ENCODE measurements at places on chromosomes 1 and 21.

GRCh38 chr21:31656199-31657095 is 3.0 kb upstream of the SOD1 start:
- DNase-seq = no peak

DNA sequence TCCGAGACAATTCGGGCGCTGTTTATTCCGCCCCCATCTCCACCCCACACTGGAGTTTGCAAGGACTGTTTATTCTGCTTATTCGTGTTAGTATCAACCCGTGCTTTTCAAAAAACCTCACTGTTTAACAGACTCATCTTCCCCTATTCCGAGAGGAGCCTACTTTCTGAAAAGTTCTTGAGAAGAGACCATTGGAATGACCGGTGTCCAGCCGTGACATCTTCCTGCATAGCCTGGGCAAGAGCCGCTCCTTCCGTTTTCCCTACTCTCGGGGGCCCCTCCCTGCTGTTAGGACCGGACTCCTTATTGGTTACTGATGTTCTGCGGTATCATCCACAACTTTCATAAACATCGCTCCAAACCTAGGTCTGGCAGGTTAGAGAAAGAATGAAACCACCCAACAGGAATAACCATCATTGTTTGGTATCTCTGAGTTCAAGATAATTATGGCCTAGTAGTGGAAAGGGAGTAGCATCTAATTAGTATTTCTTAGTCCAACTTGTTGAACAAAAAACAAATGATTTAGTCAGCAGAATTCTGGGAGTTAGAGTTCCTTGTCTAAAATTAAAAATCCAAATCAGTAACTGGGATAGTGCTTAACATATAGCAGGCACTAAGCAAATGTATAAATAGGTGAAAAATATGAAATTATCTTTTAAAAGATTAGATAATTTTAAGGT is 837 bp downstream of the STXBP3 start:
- DNase-seq = peak; percentile 60

DNA sequence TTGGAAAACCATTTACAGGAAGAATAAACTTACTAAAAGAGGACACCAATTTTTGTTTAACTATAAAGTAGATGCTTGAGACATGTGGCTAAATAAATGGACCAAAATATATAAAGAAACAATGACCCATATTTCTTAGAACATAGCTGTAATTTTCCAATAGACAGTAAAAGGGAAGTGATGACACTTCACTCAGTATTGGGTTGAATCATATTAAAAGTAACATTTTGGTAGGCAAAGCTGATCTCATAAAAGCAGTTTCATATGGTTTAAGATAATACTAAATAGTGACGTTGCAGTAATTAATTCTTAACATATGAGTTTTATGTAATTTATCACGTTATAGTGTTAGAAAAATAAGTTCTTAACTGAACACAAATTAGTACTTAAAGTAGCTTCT is 308.9 kb upstream of the RUNX1 start:
- no peak for DNase-seq

DNA sequence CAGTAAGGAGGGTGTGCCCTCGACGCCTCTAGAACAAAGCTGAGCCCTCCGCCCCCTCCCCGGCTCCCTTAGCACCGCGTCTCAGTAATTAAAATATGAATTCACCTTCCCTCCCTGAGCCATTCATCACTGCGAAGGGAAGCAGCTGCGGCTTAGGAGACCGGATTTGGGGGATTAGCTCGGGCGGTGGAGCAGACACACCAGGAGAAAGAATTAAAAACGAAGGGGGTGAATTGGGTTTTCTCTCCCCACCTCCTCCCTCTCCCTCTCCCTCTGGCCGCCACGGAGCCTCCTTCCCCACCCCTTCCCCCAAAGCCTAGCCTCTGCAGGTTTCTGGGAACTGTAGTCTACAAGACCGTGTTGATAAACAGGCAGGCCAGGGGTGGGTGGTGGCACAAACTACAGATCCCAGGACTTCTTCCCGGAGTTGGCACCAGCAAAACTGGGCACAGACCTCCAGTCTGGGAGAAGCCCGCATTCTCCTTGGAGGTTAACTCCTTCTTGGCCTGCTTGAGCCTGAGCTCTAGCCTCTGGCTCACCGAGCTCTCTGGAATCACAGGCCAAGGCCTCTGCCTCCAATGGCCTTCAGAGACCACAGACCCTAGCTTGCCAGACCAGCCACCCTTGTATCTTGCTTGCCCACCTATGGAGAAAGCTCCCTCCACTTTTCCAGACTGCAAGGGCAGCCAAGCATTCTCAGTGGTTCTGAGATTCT is 10.8 kb downstream of the BLACAT1 start:
- no peak for DNase-seq

DNA sequence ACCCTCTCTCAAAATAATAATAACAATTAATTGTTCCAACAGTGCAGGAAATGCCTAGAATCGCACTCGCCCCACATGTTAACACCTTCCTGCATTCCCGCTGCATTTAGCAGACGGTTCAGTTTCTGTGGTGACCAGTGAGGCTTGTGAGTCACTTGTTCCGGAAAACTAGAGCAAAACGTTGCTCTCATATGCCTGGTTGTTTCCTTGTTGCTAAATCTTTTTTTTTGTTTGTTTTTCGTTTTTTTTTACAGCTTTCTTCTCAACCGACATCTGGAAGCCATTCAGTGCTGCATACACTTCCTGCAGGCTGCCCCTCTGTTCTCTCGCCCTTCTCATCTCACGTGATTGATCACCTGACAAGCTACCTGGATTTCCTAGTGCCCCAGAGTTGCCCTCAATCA is 56.9 kb upstream of the TMPRSS2 start:
- peak; percentile 76 for DNase-seq

DNA sequence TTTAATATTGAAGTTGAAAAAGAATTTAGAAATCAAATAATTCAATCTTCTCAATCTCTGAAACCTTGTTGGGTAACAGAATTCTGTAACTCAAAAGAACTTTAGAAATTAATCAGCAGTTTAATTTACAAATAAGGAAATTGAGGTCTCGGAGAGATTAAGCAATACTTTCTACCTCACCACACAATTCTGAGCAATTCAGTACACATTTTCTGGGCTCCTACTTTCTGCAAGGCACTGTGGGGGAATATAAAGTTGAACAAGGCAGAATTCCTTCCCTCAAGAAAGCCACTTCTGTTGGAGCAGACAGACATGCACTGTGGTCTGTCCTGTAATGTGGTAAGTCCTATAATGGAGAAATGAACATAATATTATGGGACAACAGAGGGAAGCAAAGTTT is 47.7 kb downstream of the MEF2D start:
- DNase-seq = no peak

DNA sequence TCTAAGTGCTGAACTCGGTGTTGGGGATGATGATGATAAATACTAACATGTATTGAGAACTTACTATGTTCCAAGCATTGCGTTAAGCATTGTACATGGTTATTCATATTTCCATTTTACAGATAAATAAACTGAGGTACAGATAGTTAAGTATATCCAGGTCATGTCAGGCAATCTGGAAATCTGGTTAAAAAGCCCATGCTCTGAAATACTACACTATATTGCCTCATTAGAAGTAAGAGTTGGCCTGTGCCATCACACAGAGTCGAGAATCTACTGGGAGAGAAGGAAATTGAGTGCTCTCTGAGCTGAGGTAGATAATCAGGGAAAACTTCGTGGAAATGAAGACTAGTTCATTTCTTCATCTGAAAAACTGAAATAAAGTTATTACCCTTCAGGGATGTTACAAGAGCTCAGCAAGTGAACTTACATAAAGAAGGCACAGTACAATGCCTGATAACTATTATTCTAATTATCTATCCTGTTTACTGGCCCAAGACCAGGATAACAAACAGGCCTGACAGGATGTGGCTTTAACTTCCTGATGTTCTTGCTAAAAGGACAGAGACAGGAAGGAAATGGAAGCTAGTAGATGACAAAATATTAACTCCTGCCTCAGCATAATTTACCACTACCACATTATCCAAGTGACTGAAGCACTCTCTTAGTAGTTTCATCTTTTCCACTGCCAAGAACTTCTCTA is 85.6 kb downstream of the EPS15 start:
- DNase-seq = no peak

DNA sequence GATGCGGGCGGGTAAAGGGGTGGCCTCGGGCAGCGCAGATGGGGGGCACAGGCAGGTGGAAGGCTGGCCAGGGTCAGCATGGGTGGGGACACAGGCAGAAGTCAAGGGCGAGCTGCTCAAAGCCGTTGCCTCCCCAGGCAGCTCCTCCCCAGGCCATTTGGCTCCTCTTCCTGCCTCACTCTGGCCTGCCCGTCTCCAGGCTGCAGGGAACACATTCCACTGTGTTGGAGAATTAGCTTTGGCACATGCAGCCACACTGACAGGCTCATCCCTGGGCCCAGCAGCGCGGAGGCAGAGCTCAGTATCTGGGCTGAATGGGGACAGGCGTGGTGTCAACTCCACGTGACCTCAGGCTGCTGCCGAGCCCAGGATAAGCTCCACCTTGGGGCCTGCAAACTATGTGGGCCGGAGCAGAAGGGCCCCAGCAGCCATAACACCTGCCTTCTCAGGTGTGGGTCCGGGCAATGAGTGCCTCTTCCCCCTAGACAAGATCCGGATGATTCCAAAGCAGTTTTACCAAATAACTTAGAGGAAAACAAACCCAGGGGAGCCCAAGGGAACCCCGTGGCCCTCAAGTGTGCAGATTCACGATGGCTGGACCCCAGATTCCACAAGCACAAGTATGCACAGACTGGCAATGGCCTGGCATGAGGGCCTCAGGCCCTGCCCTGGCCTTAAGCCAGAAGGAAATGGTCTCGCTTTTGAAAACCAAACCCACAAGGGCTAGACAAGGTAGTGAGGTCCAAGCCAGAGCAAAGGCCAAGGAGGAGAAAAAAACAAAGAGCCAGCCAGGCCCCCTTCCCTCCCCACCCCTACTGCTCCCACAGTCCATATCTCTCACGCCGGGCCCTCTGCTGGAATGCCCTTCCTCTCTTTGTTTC is 40.2 kb downstream of the HSPG2 start:
- no peak for DNase-seq

DNA sequence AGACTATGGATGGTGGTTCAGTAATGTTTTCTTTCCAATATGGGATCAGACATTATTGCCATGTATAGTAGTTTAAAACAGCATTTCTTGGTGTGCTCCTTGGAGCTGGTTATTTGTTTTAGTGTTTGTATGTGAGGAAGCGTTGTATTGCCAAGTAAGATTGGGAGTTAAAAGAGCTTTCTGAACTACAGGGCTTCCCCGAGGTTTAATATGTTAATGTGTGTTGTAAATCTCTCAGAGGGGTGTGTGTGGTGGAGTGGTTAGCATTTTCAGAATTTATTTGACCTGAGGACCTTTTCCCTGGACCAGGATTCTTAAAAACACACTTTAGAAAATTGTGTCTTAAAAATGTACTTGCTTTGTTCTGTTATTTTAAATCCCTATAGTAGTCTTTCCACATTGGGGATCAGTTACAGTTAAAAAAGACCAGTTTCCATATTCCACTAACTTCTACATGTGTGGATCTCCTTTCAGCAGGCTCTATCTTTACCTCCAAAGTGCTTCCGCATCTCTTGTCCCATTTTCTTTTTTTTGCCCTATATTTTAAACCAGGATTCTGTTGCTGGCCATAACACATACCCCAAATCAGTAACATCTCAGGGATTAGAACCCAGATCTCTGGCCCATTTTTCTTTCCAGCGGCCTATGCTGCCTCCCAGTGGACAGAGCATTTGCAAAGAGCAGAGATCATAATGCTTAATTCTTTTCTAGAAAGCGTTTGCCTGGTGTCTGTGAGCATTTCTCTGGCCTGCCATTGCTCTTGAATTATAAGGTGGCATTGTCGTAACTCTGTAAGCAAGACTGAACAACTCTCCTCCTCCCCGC is 58.6 kb downstream of the PBX1 start:
- no peak for DNase-seq

DNA sequence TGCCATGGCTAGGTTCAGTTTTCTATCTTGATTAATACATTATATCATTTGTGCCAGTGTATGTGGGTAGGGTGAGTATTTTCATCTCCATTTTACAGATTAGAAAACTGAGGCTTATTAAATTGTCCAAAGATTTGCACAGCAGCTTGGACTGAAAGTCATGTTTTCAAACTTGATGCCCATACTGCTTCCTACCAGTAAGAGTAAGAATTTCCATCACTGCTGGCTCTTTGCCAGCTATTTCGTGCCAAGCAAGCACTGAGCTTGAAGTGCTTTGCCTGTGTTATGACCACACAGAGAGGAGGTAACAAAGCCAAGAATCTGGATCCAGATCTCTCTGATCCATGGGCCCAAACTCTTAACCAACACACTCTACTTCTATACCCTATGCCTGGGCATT is 295.0 kb downstream of the VAV3 start:
- no peak for DNase-seq

- no peak for DNase-seq
Observed at GRCh38 chr1:97524211-97524610, 396.6 kb downstream of the DPYD start.

DNA sequence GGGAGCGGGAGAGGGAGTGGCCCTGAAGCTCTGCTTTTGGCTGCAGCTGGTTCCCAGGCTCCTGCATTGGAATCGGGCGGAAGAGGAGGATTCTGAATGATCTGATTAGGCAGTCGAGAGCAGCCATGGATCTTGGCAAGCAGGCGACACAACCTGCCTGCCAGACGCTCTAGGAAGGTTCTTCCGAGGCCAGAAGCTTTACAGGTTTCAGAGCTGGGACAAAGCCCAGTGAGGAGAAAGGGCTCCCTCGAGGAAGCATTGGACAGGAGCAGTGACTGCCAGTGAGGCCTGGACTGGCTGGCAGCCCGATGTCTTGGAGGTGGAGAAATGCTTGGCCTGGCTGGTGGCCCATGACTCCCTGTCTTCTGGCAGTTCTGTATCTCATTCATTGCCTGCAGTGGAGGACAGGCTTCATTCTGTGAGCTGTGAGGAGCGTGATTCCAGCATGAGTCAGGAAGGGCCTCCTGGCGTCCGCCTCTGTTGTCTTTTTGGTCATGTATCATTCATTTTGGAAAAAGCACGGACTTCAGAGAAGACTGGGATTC is 132.7 kb upstream of the IPO9 start:
- peak; percentile 90 for DNase-seq

DNA sequence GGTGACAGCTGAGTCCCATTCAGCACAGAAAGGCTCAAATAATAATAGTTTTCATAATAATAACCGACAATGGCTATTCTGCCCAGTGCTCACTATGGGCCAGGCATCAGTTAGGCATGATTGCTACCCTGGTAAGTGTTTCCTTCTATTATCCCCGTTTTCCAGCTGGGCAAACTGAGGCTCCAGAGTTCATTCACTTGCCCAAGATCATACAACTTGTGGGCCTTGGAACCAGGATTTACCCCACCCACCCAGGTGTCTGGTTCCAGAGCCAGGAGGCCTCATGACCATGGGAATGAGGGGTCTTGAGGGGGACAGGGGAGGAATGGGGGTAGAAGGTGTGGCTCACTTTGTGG is 518 bp downstream of the PLOD1 start:
- no peak for DNase-seq

- DNase-seq = no peak
Observed at GRCh38 chr1:145980457-145980994, 15.9 kb downstream of the TXNIP start.
